ENCODE measurements at places on chromosomes 12 and 14.

GRCh38 chr12:49643961-49644619 is 20.7 kb downstream of the PRPF40B start:
- DNase-seq: no peak

DNA sequence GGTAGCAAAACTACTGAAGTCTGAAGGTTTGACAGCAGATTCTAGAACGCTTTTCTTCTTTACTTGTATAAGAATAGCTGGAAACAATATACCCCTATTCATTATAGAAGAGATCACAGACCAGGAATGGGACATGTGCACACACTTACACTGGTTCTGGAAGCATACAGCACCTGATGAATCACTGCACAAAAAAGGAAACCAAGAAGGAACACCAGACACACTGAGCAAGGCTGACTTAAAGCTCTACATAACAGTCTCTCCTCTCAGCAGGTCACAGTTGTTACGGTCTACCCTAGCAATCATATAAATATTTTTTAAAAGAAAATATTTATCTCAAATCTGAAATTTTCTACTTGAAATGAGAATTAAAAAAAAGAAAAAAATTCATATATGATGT is 13.5 kb downstream of the ATP2B1 start:
- DNase-seq: no peak

GRCh38 chr14:52834440-52834842 is 43.0 kb upstream of the GNPNAT1 start:
- no peak for DNase-seq

DNA sequence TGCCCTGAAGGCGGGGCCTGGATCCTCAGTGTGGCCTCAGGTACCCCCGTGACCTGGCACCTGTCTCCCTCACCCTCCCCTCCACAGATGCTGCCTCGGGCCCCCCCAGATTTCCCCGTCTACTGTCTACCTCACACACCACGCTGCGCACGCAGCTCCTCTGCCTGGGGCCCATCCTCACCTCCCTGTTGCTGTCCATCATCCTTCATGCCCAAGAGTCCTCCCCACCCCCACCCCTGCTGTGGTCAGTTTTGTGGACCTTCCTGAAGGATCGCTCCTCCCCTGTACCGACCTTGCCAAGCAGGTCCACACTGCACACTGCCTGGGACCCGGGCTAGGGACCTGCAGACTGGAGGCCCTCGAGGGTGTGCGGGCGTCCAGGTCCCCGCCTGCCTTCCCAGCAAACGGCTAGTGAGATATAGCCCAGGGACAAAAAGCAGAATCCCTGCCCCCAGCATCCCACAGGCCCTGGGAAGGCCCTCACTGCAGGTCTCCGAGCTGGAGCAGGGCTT is 197.4 kb upstream of the DIO3 start:
- no peak for DNase-seq

DNA sequence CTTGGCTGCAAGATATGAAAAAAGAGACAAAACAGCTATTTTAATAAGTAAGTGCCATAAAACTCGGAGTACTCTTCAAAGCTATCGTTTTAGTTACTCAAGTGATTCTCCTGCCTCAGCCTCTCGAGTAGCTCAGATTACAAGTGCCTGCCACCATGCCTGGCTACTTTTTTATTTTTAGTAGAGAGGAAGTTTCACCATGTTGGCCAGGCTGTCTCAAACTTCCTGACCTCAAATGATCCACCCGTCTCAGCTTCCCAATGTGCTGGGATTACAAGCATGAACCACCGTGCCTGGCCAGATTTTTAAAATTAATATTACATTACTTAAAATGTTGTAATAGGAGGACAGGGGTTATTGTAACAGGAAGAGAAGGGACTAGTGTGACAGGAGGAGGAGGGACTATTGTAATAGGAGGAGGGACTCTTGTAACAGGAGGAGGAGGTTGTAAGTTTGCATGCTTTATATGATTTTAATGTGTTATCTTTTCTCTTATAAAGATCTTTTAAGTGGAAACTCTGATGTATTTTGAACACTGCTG is 61.3 kb downstream of the KITLG start:
- DNase-seq: no peak

GRCh38 chr12:107788281-107788680 is 13.8 kb downstream of the ASCL4 start:
- no peak for DNase-seq

Data from ascending aorta (tissue), 2 donors.